Kidney (tissue), 22 donors: ENCODE measurements at places on chromosomes 4 and X. TPM values are rescaled to one million over a fixed set of nuclear protein-coding genes. Genes with fewer than 3 reads are reported as not detected.

- no peaks in the 10 kb centered on the region for H3K4me1 ChIP-seq
- no peak overlapping the region for H3K27ac ChIP-seq
- no peaks in the 10 kb centered on the region for H3K27me3 ChIP-seq
- DNase-seq, result no peak
- H3K36me3 ChIP-seq, result no peaks in the 10 kb centered on the region
These were observed 85.9 kb downstream of the OTC start for GRCh38 chrX:38438321-38438720.

- no peak overlapping the region for H3K4me3 ChIP-seq
- H3K27me3 ChIP-seq, result no peaks in the 10 kb centered on the region
- H3K36me3 ChIP-seq, result no peaks in the 10 kb centered on the region
- H3K4me1 ChIP-seq, result no peaks in the 10 kb centered on the region
These were observed 96.6 kb upstream of the OTUD4 start for GRCh38 chr4:145277011-145277410.

GUF1 gene
- total RNA-seq, result 21.2 TPM

RRH gene
- total RNA-seq, result 0.44 TPM
